ENCODE measurements at places on chromosomes 12 and 14.

- no peak for DNase-seq
These were observed 13.5 kb upstream of the SCFD1 start for GRCh38 chr14:30608533-30609006.

DNA sequence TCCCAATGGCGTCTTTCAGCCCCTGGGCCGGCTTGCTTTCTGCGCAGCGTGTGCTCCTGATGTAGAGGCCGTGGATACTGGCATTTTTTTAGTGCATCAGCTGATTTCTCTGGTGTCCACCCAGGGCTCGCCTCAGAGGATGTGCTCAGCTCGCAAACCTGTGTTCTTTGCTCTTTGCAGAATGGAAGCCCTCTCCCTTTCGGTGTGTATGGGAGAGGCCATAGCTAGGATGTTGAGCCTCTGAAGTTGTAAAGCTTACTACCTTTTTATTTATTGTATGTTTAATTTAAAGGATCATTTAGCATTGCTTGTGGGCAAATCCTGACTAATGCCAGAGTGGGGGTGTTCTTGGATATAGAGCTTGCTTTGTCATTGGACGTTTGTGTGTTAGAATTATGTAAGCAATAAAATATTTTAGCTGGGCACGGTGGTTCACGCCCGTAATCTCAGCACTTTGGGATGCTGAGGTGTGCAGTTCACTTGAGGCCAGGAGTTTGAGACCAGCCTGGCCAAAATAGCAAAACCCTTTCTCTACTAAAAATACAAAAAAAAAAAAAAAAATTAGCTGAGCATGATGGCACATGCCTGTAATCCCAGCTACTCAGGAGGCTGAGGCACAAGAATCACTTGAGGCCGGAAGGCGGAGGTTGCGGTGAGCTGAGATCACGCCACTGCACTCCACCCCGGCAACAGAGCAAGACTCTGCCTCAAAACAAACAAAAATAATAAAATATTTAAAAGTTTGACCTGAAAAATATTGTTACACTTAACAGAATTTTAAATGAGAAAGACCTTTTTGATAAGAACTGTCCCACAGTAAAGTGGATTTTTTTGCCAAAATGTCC lies 52.6 kb upstream of the MMP17 start:
- no peak for DNase-seq

DNA sequence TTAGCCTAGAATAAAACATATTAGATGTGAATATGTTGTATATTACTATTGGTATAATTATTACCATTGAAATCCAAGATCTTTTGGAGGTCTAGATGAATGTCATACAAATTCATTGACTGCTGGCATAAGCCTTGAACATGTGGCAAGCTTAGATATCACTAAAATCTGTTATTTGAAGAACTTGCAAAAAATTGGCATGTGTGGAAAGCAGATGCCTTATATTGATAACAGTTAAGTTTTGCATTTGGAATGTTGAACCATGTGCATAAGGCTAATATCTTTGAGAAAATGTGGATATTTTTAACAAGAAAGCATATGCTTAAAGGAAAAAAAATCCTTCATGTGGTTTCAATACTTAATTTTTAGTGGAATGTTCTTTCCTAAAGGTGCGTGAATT lies 203.6 kb upstream of the PRICKLE1 start:
- no peak for DNase-seq

DNA sequence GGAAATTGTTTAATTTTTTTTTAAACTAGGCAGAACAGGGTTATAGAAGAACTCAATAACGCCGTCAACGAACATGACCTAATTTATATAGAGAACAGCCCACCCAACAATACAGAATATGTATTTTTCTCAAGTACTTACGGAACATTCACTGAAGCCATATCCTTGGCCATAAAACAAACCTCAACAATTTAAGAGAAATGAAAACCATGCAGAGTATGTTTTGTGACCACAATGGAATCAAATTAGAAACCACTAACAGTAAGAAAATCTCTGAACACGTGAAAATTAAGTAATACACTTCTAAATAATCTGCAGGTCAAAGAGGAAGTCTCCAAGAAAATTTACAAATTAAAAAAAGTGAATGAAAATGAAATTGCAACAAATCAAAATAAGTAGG lies 9.4 kb downstream of the SART3 start:
- DNase-seq = no peak

- no peak for DNase-seq
These were observed 380.1 kb downstream of the RAD51B start for GRCh38 chr14:68199554-68200151.

DNA sequence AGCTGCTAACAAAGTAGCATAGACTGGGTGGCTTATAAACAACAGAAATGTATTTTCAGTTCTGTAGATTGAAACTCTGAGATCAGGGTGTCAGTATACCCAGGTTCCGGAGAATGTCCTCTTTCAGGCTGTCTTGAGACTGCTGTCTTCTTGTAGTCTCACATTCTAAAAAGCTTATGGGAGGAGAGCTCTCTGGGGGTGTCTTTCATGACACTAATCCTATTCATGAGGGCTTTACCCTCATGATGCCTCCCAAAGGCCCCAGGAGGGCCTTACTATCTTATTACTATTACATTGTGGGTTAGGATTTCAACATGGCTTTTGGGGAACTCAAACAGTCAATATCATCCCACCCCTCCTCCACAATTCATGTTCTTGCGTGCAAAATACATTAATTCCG lies 94.3 kb downstream of the AEBP2 start:
- no peak for DNase-seq

DNA sequence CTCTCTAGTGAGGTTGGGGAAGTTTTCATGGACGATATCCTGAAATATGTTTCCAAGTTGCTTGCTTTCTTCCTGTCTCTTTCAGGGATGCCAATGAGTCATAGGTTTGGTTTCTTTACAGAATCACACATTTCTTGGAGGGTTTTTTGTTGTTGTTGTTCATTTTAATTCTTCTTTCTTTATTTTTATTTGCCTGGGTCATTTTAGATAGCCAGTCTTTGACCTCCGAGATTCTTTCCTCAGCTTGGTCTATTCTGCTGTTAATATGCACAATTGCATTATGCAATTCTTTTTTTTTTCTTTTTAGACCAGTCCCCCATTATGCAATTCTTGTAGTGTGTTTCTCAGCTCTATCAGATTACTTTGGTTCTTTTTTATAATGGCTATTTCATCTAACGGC lies 338.9 kb downstream of the AEBP2 start:
- DNase-seq = no peak

DNA sequence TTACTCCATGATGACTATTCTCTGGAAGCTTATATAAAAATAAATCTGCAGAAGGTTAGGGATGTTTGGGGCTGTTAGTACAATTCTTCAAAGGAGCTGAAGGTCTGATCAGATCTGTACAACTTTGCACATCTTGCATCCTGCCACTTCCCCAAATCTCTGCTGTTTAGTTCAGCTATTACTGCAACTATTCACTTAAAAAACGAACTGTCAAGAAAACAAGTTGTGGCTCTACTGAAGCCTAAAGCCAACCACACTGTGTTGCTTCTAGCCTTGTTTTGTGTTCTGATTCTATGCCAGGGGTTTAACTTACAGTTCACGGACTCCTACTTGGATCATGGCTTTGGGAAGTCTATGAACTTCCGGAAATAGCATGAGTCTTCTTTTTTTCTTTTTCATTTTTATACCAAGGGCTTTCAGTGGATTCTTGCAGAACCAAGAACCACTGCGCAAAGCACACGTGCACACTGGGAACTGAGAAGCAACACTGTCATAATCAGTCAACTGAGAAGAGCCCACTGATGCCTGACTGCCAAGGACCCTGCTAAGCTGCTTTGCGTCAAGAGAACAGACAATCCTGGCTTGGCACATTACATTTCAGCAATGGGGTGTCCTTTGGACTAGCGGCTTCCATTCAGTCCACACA lies 66.3 kb upstream of the EEA1 start:
- no peak for DNase-seq

GRCh38 chr12:111174251-111174960 lies 194.5 kb downstream of the PHETA1 start:
- peak; percentile 58 for DNase-seq

GRCh38 chr12:13379531-13380188 lies 183.1 kb downstream of the EMP1 start:
- DNase-seq = no peak

GRCh38 chr12:84772281-84772680 lies 140.3 kb downstream of the SLC6A15 start:
- no peak for DNase-seq

DNA sequence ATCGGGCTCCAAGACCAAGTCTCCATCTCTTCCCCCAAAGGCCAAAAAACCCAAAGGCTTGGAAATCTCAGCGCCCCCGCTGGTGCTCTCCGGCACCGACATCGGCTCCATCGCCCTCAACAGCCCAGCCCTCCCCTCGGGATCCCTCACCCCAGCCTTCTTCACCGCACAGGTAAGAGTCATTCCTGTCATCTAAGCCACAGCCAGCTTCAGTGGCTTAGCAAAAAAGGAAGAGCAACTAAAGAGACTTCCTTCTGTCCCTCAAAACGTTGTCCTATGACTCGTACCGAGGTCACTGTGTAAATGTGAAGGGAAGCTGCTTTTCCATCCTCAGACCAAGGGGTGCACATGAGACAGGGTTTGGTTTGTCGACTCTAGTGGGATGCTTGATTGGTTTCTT lies 53.4 kb downstream of the ELK3 start:
- DNase-seq = no peak

DNA sequence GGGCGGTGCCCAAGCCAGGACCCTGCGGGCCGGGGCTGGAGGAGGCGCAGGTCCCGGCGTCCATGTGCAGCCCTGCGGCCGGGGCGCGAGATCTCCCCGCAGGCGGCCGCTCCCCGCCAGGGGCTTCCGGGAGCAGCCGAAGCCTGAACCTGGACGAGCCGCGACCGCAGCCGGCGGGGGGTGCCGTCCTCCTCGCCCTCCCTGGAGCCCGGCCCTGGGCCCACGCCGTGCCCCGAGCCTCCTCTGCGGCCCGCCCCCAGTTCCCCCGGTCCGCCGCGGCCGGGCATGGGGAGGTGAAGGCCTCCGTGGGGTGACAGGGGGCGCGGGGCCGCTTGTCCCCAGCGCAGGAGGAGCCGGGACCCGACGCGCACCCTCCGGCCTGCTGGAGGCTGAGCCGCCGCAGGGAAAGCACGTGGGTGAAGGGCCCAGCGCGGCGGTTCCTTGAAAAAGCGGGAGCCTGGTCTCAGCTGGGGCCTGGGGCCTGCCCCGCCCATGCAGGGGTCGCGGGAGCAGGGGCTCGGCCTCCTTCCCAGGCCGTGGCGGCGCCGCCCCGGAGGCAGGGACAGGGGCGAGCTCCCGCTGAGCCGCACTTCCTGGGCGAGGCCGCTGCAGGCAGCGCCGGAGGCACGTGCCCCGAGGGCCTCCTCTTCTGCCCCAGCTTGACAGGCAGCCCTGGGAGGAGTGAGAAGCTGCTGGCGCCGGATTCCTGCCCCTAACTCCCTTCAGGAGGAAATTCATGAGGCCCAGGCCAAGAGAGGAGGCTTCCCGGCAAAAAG lies 55.6 kb upstream of the PPP2R5C start:
- DNase-seq = peak; percentile 46

DNA sequence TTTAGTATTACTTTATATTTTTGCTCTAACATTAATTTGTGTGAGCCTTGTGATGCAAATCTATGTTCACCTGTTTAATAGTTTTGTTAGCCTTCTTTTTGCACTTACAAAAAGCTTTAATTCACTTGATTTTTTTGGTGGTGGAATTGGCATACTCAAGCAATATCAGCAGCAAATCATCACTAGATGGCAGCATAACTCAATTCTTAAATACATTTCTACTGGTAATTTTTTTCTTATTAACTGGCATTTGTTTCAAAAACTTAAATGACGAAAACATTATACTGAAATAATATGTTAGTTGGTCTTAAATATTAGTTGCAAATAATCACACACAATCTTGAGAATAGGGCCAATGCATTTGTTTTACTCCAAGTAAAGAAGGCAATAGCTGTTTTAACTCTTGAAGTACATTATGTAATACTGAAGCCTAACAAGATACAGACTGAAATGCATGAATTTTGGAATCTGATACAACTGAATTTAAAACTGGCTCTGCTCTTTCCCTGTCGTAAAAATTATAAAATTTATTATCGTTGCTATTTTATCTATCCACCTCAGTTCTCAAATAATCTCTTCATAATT lies 151.5 kb downstream of the ATXN7L3B start:
- DNase-seq = peak; percentile 38

All from common myeloid progenitor, CD34-positive (primary cell).